ENCODE measurements at places on chromosomes 16 and 17.

GRCh38 chr16:50083996-50084395, 18.2 kb downstream of the HEATR3 start:
- DNase-seq: no peak

- DNase-seq: no peak
These were observed 1247.6 kb downstream of the CDH8 start for GRCh38 chr16:60788631-60789030.

- no peak for DNase-seq
These were observed 559 bp upstream of the NXPH3 start for GRCh38 chr17:49574945-49575678.

GRCh38 chr17:33992113-33992512, 263.0 kb upstream of the CCL2 start:
- DNase-seq: no peak

GRCh38 chr16:56013962-56014552, 138.9 kb upstream of the CES5A start:
- peak; percentile 11 for DNase-seq

GRCh38 chr16:46739934-46740333, 8.2 kb downstream of the MYLK3 start:
- no peak for DNase-seq

GRCh38 chr16:24258791-24259190, 2.7 kb downstream of the CACNG3 start:
- no peak for DNase-seq

DNA sequence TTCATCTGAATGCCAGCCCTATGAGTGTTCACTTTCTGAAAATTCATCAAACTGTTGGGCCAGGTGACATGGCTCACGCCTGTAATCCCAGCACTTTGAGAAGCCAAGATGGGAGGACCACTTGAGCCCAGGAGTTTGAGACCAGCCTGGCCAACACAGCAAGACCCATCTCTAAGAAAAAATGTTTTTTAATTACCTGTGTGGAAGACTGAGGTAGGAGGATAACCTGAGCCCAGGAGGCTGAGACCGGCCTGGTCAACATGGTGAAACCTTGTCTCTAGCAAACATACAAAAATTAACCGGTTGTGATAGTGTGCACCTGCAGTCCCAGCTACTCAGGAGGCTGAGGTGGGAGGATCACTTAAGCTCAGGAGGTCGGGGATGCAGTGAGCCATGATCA, 10.3 kb downstream of the MYH11 start:
- no peak for DNase-seq

DNA sequence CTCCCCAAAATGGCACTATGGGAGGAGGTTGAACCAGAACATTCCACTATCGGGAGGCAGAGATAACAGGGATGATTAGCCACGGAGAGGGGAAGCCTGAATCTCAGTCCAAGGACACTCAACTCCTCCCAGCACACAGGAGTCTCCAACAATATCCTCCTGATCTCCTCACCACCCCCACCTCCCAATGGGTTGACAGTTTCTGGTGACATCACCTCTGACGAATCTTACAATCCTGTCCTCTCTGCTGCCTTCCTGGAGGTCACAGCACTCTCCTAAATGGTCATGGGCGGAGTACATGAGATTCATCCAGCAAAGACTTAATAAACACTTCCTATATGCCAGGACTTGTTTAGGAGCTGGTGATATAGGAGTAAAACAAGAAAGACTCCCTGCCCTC, 80.9 kb downstream of the SLC6A2 start:
- DNase-seq: no peak

GRCh38 chr17:916315-916714, 63.3 kb downstream of the NXN start:
- no peak for DNase-seq

DNA sequence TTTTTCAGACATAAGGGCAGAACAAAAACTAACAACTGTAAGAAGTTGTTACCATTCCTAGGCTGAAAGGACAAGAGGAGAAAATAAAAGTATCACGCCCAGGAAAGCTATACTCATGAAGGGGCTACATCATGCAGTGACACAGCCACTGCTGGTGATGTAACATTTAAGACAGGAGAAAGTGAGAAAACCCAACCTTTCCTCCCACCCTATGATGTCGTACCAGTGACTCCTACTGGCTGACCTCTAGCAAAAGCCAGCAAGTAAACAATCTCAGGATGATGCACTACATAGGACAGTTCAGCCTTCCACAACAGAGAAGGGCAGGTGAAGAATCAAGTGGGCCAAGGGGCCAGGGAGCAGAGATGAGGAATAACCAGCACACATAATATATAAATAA, 14.0 kb upstream of the OR1E2 start:
- no peak for DNase-seq

DNA sequence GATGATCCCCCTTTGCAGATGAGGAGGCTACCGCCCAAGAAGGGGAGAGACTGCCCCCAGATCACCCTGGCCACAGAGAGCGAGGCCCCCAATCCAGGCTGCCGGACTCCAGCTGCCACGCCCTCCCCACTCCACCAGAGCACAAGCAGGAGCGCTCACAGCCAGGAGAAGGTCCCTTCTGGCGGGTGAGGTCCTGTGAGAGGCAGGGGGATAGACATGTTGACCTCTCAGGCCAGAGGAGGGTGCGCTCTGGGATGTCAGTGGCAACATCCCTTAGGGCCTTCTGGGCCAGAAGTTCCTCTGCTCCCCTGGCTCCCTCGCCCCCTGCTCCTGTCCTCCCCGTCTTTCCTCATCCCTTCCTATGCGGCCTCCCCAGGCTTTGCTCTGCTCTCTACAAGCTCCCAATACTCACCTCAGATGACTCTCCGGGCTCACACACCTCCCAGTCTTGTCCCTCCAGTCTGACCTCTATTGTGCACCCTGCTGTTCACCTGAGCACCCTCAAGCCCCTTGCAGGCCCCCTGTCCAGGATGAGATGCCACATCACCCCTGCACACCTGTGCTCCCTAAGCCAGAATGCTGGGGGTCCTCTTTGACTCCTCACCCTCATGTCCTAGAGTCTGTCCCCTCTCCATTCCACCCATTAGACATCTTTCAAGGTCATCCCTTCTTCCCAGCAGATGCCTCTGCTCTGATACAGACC, 5.0 kb upstream of the NXPH3 start:
- no peak for DNase-seq

Data from stimulated activated CD8-positive, alpha-beta memory T cell treated with anti-CD3 and anti-CD28 coated beads, Interleukin-4, amount 100 ng/mL, for 24 hours (primary cell).